Renal cortical epithelial cell (primary cell): ENCODE measurements at places on chromosomes 3 and 15. TPM values are rescaled to one million over a fixed set of nuclear protein-coding genes. Genes with fewer than 3 reads are reported as not detected.

DNA sequence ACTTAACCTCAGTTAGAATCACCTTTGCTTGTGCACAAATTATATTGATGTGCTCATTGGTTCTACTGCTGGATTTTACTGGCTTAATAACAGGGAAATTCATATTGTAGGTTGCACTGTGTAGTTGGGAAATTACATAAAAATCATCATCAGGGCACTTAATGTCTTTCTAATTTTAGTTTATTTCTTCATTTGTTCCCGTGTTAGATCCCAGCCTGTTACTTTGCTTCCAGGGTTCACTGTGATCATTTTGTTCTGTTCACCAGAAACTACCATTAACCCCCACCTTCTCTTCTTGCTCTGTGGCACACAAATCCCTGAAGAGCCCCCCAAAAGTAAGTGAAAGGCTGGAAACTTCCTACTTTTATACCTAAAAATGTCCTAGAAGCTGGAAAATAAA, 80.4 kb downstream of the RARB start:
- no peak for DNase-seq

- DNase-seq: no peak
These were observed 231.7 kb upstream of the ARRDC4 start for GRCh38 chr15:97728791-97729190.

GRCh38 chr3:101542957-101543356, 18.7 kb upstream of the TRMT10C start:
- DNase-seq: no peak

The TRPM1 gene
- total RNA-seq: not detected in 2 replicates

- peak; percentile 8 for DNase-seq
These were observed 859 bp downstream of the RORA start for GRCh38 chr15:61227950-61228936.

The SERINC4 gene
- total RNA-seq: 0.05 TPM in 1 of 2 replicates, not detected in the other

The ALDH1A2 gene
- total RNA-seq: 23.1 and 26.8 TPM in 2 replicates

- no peak for DNase-seq
These were observed 902 bp upstream of the ZCWPW2 start for GRCh38 chr3:28347374-28348264.

The CYP19A1 gene
- not detected in 2 replicates for total RNA-seq

DNA sequence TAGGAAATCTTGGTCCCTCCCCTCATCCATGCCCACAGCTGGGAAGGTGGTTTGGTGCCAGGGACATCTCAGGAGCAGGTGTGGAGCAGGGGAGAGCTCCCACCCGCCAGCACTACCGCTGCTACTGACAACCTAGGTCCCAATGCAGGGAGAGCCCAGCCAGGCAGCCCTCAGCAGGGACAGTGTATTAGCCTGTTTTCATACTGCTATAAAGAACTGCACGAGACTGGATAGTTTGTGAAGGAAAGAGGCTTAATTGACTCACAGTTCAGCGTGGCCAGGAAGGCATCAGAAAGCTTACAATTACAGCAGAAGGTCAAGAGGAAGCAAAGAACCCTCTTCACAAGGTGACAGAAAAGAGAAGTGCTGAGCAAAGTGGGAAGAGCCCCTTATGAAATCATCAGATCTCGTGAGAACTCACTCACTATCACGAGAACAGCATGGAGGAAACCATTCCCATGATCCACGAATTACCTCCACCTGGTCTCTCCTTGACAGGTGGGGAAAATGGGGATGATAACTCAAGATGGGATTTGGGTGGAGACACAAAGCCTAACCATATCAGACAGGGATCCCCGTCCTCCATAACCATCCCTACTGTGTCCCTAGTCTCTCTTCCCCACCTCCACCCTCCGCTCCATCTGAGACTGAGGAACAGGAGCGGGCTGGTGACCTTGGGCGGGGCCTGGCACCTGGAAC, 218.6 kb downstream of the TBC1D2B start:
- DNase-seq: no peak

DNA sequence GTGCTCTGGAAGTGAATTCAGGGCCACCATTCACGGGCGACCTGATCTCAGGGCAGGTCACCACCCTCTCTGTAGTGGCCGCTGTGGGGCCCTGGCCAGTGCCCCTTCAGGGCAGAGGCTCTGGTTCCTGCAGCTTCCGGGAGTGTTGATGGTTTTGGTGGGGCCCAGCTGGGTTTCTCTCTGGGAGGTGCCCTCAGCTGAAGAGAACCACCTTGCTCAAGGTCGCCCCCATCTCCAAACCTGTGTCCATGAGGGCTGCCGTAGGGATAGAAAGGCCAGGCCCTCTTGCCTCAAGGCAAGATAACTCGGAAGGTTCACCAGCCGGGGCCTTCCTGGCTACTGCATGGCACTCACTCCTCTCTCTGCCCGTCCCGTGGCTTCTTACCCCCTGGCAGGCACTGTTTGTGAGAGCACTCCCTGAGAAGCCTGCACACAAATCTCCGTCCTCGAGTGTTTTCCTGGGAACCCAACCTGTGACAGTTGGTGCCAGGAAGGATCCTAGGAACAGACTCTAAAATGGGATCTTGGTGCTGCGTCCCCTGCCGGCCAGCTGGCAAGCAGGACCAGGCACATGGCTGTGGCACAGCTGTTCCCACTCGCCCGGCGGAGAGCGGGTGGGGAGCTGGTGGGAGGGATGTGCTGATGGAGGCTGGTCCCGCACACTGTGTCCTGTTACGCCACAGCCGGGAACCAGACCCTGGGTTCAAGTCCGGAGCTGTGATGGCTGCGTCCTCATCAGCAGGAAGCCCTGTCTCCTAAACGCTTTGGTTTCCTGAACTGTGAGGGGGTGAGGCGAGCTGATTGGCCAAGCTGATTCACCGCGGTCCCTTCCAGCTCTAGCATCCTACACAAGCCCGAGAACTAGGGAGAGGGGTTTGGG, 23.2 kb upstream of the PIGZ start:
- no peak for DNase-seq

DNA sequence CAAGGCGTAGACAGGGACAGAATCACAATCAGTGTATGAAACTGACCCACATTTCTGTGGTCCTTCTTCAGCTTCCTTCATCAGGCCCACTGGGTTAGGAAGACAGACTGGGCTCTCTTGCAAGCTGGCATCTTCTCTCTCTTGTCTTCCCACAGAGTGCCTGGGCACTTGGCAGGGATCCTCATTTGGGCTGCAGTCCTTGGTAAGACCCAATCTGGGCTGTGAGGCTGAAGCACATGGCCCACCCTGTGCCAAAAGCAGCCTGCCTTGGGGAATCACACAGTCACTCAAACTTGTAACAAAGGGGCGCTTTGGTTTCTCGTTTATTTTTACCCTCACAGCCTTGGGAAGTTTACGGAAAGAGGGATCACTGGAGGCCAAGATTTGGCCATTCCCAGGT, 8.2 kb upstream of the EPHB3 start:
- DNase-seq: no peak

- no peak for DNase-seq
These were observed 18.7 kb downstream of the BCL6 start for GRCh38 chr3:187726564-187726963.

The GUCA1C gene
- 1.4 and 3.9 TPM in 2 replicates for total RNA-seq

The COL8A1 gene
- total RNA-seq: 123 and 241 TPM in 2 replicates

The METTL6 gene
- 22.4 and 30.4 TPM in 2 replicates for total RNA-seq

The THBS1 gene
- total RNA-seq: 2,380 and 2,616 TPM in 2 replicates

- no peak for DNase-seq
These were observed 2.7 kb upstream of the WNT5A start for GRCh38 chr3:55489798-55490132.

The XCR1 gene
- not detected in 2 replicates for total RNA-seq

GRCh38 chr3:192155194-192155593, 572.1 kb downstream of the FGF12 start:
- DNase-seq: no peak

- peak; percentile 25 for DNase-seq
These were observed 77.0 kb downstream of the LRIG1 start for GRCh38 chr3:66423791-66424190.

GRCh38 chr15:88538972-88539371, 7.5 kb downstream of the DET1 start:
- no peak for DNase-seq

DNA sequence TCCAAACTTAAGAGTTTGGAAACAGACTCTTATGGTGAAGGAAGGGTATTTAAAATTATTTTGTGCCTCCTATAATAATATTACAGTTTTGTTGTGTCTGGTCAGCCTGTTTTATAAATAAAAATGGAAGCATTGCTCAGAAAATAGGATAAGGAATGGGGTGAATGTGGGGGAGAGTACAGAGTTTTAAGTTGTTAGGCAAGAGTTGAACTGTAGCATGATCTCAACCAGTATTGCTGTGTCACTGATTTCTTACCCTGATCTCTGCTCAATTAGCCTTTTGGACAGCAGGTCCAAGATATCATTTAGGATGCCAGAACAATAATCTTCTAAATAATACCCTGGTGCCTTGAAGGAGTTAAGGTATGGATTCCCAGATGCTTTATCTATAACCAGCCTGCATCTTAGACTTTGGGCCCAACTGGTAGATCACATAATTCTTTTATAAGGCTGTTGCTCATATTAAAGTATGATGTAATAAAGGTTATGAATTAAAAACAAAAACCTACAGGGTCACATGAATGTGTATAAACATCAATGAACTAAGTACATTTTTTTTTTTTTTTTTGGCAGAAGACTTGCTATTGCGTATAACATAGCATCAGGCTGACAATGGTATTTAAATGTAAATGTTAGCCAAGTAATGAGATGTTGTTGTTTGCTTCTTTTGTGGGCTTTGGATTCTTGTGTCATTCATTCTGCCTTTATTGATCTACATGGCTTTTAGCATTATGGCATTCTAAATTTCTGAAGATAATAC, 70.0 kb downstream of the MITF start:
- DNase-seq: no peak

DNA sequence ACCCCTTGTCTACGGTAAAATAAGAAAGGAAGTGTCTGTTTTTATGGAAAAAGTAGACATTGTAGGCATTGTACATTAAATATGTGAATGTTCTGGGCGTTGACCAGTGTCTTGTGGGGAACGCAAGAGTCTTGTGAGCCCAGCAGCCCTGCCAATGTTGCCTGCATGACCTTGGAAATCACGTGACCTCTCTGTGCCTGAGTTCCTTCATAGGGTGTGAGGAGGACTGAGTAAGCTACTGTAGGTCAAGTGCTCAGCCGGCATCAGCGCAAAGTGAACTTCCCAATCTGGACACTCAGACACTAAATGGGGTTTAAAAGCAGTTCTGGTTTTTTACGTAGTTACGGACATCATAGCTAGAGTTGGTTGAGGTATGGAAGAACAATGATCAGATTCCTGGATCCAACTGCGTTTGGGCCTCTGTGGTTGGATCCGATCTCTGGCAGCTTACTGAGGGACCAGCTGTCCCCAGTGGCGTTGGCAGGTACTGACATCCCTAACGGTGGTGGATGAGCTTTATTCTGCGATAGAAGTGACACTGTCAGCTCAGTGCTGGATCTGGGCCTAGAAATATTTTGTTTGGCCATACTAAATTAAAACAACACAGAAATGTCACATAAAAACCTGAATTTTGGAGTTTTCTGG, 63.8 kb downstream of the SPSB4 start:
- DNase-seq: no peak

The MEX3B gene
- total RNA-seq: 1.9 and 4.6 TPM in 2 replicates

DNA sequence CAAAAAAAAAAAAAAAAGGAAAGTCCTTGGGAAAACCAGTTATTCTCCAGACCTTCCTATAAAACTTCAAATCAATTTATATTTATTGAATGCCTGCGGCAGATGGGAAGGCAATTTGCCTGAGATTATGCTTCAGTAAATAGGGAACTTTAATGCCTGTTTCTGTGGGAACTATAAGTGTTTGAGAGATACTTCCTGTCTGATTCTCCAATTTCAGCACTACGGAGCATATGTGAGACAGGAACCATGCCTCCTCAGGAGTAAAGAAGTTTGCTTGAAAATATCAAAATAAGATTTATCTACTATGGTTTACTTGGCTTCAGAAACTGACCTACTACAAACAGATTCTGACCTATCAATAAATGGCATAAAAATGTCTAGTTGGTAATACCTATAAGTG, 135.5 kb downstream of the CBLB start:
- no peak for DNase-seq

GRCh38 chr3:197478746-197479668, 76.8 kb downstream of the BDH1 start:
- peak; percentile 97 for DNase-seq

DNA sequence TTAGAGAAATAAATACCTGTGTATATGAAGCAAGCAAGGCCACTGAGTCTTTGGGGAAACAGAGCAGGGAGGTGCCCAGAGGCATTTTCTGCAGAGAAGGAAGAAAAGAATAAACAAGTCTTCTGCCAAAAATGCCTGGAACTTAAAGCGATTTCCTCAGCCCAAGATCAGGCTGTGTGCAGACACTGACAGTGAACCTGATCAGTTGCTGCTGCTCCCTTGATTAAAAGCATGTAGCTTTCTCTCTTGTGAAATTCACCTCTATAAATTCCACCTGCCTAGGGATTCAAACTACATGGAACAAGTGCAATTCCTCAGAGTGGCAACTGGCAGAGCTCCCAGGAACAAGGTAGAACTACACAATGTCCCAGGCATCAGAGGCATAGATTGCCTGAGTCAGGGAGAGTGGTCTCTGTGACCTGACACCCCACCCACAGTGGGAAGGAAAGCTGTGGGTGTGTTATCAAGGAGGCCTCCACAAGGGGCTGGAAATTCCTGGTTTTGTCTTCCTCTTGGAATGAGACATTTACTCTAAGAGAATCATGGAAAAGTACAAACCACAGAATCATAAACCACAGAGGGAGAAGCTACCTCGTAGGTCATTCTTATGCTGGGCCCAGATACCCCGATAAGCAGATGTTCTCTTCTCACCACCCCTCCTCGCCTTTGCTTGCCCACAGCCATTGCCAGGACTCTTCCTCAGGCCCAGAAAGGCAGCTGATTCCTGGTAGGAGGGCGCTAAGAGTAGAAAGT, 1.8 kb upstream of the ZBTB38 start:
- DNase-seq: peak; percentile 94

GRCh38 chr3:140430494-140430893, 247.4 kb upstream of the TRIM42 start:
- no peak for DNase-seq

DNA sequence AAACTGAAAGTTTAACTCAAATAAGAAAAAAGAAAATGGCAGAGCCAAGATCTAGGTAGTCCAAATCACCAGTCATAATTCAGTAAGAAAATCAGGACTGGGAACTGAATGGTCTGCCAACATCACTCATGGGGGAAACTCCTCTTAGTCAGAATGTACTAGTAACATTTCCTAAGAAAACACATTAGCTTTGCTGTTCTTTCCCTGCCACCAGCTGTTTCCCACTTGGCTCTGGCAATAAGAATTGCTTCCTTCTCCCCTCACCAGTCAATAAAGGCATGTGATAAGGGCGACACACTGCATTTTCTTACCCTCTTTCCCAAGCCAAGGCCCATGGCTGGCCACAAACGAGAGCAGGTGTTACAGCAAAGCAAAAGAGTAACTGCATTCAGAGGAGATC, 46.1 kb downstream of the PIK3R4 start:
- peak; percentile 32 for DNase-seq
